CD4-positive, alpha-beta T cell treated with Interleukin-17A for 1 hour (primary cell): ENCODE measurements at places on chromosomes 4 and X.

DNA sequence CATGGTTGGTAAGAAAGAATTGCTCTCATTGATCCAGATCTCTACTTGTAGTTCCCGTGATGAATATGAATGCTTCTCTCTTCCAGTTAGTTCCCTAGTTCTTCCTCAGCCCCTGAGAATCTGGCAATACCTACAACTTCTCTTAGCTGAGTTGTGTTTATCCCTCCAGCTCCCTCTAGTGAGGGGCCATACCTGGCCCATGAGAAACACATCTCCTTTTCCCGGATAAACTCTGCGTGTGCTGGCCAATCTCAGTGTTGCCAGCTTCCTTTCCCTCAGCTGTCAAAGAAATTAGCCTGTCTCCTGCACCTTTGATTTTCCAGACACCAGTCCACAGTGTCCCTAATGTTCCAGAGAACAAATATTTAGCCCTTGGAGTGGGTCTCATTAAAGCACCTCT, 5.7 kb downstream of the CBLL2 start:
- no peak for DNase-seq

DNA sequence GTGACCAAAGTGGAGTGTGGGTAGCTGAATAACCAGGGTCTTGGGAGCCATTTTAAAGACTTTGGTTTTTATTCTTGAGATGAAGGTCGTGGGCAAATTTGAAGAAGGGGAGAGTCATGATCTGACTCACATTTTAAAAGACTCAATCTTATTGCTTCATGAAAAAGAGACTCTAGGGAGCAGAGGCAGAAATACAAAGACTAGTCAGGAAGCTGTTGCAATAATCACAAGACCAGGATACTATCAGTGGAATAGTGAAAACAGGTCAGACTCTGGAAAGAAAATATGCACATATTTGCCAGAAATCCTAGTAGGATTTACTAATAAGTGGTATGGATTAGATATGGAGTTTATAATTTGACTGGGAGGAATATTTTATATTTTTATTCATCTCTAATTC, 448.4 kb downstream of the RAPGEF2 start:
- DNase-seq, result no peak

GRCh38 chr4:61824454-61824853, 624.3 kb downstream of the ADGRL3 start:
- no peak for DNase-seq

DNA sequence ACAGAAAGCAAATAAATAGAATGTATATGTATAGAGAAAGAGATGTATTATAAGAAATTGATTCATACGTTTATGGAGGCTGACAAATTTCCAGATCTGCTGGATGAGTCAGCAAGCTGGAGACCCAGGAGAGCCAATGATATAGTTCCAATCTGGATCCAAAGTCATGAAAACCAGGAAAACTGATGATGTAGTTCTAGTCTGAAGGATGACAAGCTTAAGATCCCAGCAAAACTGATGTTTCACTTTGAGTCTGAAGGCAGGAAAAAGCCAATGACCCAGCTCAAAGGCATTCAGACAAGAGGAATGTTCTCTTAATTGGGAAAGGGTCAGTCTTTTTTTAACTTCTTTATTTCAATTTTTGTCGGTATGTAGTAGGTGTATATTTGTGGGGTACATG, 102.6 kb downstream of the LHFPL1 start:
- no peak for DNase-seq

GRCh38 chr4:17846266-17846665, 35.5 kb downstream of the NCAPG start:
- no peak for DNase-seq

DNA sequence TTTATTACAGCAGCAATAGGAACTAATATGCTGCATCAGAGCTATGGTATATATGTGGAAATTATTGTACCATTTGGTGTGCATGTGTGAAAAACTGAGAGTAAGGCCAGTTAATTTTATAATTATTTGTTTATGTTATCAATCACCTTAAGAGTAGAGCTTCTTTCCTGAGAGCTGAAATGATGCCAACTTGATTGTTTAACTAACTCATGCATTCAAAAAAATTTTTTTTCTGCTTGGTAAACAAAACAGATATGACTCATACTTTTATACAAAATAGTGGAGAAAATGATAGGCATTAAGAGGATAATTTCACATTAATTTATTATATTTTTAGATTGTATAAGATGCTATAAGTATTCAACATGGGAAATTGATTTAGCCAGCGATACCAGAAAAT, 622.7 kb downstream of the RAPGEF2 start:
- no peak for DNase-seq

DNA sequence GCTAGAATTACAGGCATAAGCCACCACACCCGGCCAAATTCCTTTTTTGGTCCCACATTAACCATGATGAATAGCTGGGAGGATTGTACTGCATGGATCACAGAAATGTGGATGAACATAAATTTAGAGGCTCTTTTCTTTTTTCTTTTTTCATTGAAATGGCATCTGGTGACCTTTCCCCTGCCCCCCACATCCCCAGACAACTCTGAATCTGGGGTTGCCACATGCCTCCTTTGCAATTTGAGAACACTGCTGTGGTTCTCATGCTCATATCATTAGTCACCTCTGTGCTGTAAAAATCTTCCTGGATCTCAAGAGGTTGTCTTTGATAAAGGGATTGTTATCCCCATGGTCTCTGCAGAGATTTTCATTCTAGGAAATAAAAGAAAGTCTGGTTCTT, 22.8 kb upstream of the FMR1NB start:
- no peak for DNase-seq

GRCh38 chrX:134388161-134389109, 71.5 kb upstream of the HPRT1 start:
- DNase-seq, result no peak

DNA sequence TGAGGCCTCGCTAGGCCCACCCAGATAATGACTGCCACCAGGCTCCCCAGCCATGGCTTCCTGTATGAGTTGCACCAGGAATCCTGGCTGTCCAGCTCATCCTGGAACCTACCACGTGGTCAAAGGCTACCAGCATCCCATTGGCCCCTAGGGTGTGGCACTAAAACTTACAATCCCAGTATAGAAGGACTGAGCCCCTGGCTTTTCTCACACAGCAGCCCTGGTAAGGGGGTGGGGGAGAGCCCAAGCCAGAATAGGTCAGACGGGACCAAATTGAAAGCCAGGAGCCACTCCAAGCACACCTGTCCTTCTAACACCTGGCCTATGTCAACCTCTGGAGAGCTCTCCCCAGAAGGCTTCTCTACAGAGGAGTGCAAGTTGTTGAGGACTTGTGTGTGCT, 269.3 kb upstream of the AGTR2 start:
- no peak for DNase-seq

DNA sequence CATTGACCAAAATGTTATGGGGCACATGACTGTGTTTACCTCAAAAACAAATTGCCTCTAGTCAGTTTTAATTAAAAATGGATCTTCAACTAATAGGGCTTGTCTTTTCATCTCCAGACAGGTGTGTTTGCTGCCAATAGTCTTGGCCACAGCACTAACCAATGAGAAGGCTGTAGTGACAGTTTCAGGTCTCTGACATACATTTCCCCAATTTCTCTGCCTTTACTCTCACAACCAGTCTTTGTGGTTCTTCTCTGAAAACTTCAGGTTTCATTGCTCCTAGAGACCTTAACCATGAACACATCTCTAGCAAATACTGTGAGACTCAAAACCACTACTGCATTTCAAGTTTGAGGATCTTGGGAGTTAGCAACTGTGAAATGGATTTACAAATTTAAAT, 3.5 kb upstream of the EDNRA start:
- no peak for DNase-seq

DNA sequence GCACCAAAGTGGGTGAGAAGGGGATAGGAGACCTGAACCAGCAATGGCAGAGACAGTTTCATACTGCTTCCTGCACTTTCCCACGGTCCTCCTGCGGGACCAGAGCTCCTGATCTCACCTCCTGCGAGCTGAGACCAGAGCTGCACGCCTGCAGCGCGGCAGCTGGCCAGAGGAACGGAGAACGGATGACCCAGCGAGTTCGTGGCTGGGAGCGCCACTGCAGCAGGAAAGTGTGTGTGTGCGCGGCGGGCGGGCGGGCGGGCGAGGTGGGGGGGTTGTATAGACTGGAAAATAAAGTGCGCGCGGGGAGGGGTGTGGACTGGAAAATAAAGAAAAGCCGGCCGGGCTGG, 16.5 kb downstream of the MCF2 start:
- no peak for DNase-seq

DNA sequence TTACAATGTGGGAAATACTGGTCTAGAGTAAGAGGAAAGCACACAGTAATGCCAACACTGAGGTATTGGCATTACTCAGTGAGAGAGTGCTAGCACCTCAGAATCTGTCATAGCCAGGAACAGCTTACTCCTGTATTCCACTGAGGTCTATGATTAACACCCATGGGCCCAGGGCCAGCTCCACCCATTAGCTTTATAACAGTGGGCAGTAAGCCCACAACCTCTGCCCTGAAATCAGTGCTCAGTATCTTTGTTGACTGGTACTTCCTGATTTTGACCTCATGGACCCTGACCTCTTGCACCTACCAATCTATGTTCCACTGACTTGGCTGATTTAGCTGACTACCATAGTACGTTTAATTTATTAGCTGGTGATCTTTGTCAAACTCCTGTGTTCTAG, 56.1 kb downstream of the LANCL3 start:
- DNase-seq, result no peak

DNA sequence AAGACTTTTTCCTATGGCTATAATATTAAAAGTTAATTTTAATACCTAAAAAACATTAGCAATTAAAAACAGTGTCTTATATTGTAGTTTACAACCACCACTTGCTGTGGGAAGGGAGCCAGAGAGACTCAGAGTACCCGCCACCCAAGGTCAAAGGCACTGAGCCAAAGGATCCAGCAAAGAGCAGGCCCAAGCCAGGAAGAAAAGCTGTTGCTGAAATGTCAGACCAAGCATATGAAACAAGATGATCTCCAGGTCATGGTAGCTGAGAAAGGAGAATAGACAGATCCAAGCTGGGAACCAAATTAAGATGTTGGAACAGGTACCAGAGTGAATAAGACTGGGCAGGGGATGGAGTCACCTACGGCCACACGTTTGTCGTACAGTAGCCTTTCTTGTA, 18.8 kb upstream of the ATOH1 start:
- no peak for DNase-seq

GRCh38 chrX:150752124-150752523, 58.9 kb downstream of the MTMR1 start:
- DNase-seq, result no peak
